ENCODE measurements at places on chromosomes 4 and X. TPM values are rescaled to one million over a fixed set of nuclear protein-coding genes. Genes with fewer than 3 reads are reported as not detected.
A peak's percentile ranks its signal among the peaks of the same experiment; 100 is the strongest.

The ASB12 gene
- 0.22 TPM for total RNA-seq

The UGT2B17 gene
- not detected for total RNA-seq

The TKTL2 gene
- total RNA-seq = not detected

The TDO2 gene
- 0.46 TPM for total RNA-seq

The IL21 gene
- total RNA-seq = not detected

The ERVMER34-1 gene
- 2.2 TPM for total RNA-seq

The RCHY1 gene
- 36.0 TPM for total RNA-seq

The ARMCX4 gene
- total RNA-seq = 21.9 TPM

The GCNA gene
- total RNA-seq = 3.9 TPM

The HSFX4 gene
- not detected for total RNA-seq

GRCh38 chr4:80058740-80059139 is 14.3 kb downstream of the ANTXR2 start:
- no peak overlapping the region for H3K27ac ChIP-seq
- H3K27me3 ChIP-seq = no peaks in the 10 kb centered on the region
- H3K4me1 ChIP-seq = no peaks in the 10 kb centered on the region
- H3K4me3 ChIP-seq = no peak overlapping the region
- no peak for DNase-seq

GRCh38 chrX:63765712-63766111 is 19.3 kb downstream of the ARHGEF9 start:
- H3K27me3 ChIP-seq = no peaks in the 10 kb centered on the region
- H3K27ac ChIP-seq = no peak overlapping the region
- peaks cover 4% of the 10 kb centered on the region for H3K36me3 ChIP-seq
- DNase-seq = no peak

- no peaks in the 10 kb centered on the region for H3K27me3 ChIP-seq
- H3K36me3 ChIP-seq = peaks cover 6% of the 10 kb centered on the region
- DNase-seq = no peak
Observed at GRCh38 chr4:134202166-134202956, 772 bp upstream of the PABPC4L start.

- no peaks in the 10 kb centered on the region for H3K27me3 ChIP-seq
- no peaks in the 10 kb centered on the region for H3K36me3 ChIP-seq
- DNase-seq = no peak
- H3K27ac ChIP-seq = no peak overlapping the region
Observed at GRCh38 chr4:70651864-70652506, 14.3 kb downstream of the JCHAIN start.

DNA sequence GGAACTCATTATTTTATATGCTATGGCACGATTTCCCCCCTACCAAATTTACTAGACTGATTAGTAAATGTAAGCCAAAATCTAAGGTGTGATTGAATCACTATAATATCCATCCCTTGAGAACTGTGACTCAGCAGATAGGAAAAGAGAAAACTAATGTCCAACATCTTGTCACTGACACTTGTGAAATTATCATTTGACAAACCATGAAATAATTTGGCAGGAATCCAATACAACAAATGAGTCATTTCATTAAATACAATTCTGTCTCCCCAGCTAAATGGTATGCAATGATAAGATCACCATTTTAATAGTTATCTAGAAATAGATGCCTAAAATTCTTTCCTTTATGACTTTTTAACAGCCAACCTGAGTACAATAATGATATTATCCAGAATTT is 462.3 kb downstream of the DMD start:
- DNase-seq = no peak
- no peaks in the 10 kb centered on the region for H3K36me3 ChIP-seq
- no peaks in the 10 kb centered on the region for H3K27me3 ChIP-seq
- H3K27ac ChIP-seq = no peak overlapping the region
- H3K4me1 ChIP-seq = peaks cover 6% of the 10 kb centered on the region
- no peak overlapping the region for H3K4me3 ChIP-seq

DNA sequence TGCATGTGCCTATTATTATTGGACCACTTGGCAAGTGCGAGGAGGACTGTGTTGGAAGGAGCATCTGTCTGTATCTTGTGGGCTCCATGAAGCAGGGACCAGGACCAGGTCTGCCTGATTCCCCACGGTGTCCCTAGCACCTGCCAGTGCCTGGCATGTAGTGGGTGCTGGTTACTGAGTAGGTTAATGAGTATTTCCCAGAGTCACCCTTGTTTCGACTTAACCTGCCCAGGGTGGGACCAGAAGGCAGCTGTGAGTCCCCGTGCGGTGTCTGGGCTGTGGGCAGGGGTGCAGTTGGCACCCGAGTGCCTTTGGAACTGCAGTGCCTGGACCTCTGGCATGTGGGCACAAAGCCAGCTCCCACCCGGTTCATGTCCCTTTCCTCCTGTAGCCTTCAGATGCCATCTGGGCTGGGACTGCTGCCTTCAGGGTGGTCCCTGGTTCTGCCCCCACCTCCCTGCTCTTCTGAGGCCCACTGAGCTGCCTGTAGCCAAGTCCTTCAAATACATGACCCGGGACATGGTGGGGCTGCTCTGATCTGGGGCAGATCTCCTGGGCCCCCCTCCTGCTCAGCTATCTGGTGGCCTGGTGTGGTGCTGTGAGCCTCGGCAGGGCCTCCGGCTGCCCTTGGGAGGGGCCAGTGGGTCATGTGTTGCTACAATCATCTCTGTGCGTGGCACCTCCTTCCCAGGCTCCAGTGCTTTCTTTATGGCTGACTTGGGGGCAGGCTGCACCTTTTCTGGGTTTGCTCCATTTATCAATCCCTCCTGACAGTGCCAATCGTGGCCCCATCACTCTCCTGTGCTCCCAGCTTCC is 53.0 kb upstream of the SORCS2 start:
- H3K4me3 ChIP-seq = no peak overlapping the region
- peak overlapping the region; percentile 41 for H3K27ac ChIP-seq
- DNase-seq = no peak
- peaks cover 3% of the 10 kb centered on the region for H3K4me1 ChIP-seq
- H3K36me3 ChIP-seq = no peaks in the 10 kb centered on the region

DNA sequence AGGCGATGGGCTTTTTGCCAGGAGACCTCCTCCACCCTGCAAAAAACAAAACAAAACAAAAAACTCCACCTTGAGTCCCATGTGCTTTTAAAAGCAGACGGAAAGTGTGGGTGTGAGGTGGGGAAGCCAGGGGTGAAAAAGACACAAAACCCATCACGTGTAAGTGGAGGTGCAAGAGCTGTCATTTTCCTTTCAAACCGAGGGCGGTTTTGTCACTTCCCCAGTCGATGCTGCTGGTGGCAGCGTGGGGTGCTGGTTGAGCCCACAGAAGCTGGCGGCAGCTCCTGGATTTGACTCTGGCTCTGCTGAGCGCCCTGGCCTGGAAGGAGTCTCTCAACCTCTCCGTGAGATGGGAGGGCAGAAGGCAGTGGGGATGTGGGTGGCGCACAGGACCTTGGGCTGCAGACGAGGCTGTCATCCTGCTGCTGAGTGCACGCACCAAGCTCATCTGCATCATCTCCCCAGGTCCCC is 110.0 kb downstream of the PSAPL1 start:
- H3K36me3 ChIP-seq = no peaks in the 10 kb centered on the region
- no peak overlapping the region for H3K4me3 ChIP-seq
- H3K4me1 ChIP-seq = no peaks in the 10 kb centered on the region
- H3K27me3 ChIP-seq = peaks cover 12% of the 10 kb centered on the region
- H3K27ac ChIP-seq = no peak overlapping the region
- DNase-seq = no peak

- no peak overlapping the region for H3K4me3 ChIP-seq
- DNase-seq = no peak
- H3K36me3 ChIP-seq = no peaks in the 10 kb centered on the region
- H3K27me3 ChIP-seq = no peaks in the 10 kb centered on the region
- H3K4me1 ChIP-seq = no peaks in the 10 kb centered on the region
Observed at GRCh38 chr4:21083413-21083812, 383.2 kb downstream of the PACRGL start.

DNA sequence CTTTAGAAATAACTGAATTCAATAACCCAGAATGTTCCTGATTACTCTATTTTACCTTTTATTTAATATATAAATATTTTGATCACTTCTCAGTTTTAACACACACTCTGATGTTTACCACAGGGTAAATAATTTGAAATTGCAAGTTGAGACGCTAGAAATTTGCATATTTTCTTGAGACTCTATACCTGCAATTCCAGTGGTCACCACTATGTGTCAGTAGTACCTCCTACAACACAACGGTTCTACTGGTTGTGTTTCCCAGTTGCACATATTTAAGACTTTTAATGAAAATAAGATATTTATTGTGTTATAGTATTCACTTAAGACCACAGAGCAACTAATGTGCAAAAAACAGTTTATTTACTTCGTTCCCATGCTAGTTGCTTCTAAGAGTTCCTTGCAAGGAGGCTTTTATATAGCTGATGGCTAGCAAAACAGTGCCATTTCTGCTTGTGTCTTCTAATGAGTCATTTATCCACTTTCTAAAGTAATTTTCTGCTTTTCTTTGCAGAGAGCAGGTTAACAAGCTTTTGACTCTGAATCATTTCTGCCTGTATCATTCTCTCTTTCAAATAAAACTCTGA is 98.9 kb upstream of the PDLIM3 start:
- H3K4me3 ChIP-seq = no peak overlapping the region
- H3K27ac ChIP-seq = no peak overlapping the region
- H3K36me3 ChIP-seq = peaks cover 20% of the 10 kb centered on the region
- H3K4me1 ChIP-seq = no peaks in the 10 kb centered on the region
- H3K27me3 ChIP-seq = no peaks in the 10 kb centered on the region

DNA sequence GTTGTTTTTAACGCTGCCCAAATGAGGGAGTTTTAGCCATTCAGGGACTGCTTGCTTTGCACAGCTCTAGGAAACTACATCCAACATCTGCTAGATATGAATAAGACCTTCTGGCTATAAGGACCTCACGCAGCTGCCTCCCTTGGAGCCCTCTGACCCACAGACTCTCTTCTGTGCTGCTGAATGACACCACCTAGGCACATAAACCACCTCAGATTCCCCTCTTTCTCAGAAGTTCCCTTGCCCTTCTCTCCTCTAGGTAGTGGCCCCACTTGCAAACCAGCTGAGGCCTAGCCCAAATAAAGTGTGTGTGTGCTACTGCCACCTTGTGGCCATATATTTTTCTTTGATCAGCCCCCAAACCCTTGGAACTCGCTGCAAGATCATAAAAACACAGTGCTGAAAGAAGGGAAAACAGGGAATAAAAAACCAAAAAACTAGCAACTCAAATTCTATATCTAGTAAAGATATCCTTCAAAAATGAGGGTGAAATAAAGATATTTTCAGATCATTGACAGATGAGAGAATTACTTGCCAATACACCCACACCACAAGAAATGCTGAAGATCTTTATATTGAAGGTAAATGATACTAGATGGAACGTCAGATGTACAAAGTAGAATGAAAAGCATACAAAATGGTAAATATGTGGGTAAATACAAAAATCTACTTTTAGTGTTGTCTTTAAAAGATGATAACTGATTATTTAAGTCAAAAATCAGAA is 265.9 kb downstream of the ADAMTS3 start:
- H3K27ac ChIP-seq = no peak overlapping the region
- H3K27me3 ChIP-seq = no peaks in the 10 kb centered on the region
- no peaks in the 10 kb centered on the region for H3K36me3 ChIP-seq
- H3K4me1 ChIP-seq = no peaks in the 10 kb centered on the region
- peak; percentile 30 for DNase-seq

- H3K4me3 ChIP-seq = no peak overlapping the region
- DNase-seq = no peak
- H3K27ac ChIP-seq = peak overlapping the region; percentile 43
- no peaks in the 10 kb centered on the region for H3K36me3 ChIP-seq
- peaks cover 3% of the 10 kb centered on the region for H3K27me3 ChIP-seq
Observed at GRCh38 chr4:25879991-25880651, 17.3 kb upstream of the SEL1L3 start.

- H3K27ac ChIP-seq = no peak overlapping the region
- no peak for DNase-seq
- no peak overlapping the region for H3K4me3 ChIP-seq
- H3K27me3 ChIP-seq = no peaks in the 10 kb centered on the region
- no peaks in the 10 kb centered on the region for H3K36me3 ChIP-seq
Observed at GRCh38 chr4:124431653-124432192, 280.8 kb downstream of the ANKRD50 start.

- no peak overlapping the region for H3K4me3 ChIP-seq
- H3K4me1 ChIP-seq = peaks cover 1% of the 10 kb centered on the region
- DNase-seq = no peak
- H3K27me3 ChIP-seq = no peaks in the 10 kb centered on the region
- H3K36me3 ChIP-seq = no peaks in the 10 kb centered on the region
Observed at GRCh38 chr4:85522836-85523235, 47.9 kb downstream of the ARHGAP24 start.

- no peak overlapping the region for H3K27ac ChIP-seq
- no peak overlapping the region for H3K4me3 ChIP-seq
- no peaks in the 10 kb centered on the region for H3K27me3 ChIP-seq
Observed at GRCh38 chr4:72846280-72847111, 223.0 kb downstream of the COX18 start.

GRCh38 chr4:124861761-124862160 is 149.2 kb upstream of the ANKRD50 start:
- no peak overlapping the region for H3K4me3 ChIP-seq
- no peaks in the 10 kb centered on the region for H3K4me1 ChIP-seq
- H3K36me3 ChIP-seq = no peaks in the 10 kb centered on the region

GRCh38 chr4:38968668-38969067 is 63.5 kb downstream of the TMEM156 start:
- H3K27ac ChIP-seq = no peak overlapping the region
- H3K4me1 ChIP-seq = no peaks in the 10 kb centered on the region
- no peaks in the 10 kb centered on the region for H3K36me3 ChIP-seq
- H3K4me3 ChIP-seq = no peak overlapping the region
- DNase-seq = no peak

DNA sequence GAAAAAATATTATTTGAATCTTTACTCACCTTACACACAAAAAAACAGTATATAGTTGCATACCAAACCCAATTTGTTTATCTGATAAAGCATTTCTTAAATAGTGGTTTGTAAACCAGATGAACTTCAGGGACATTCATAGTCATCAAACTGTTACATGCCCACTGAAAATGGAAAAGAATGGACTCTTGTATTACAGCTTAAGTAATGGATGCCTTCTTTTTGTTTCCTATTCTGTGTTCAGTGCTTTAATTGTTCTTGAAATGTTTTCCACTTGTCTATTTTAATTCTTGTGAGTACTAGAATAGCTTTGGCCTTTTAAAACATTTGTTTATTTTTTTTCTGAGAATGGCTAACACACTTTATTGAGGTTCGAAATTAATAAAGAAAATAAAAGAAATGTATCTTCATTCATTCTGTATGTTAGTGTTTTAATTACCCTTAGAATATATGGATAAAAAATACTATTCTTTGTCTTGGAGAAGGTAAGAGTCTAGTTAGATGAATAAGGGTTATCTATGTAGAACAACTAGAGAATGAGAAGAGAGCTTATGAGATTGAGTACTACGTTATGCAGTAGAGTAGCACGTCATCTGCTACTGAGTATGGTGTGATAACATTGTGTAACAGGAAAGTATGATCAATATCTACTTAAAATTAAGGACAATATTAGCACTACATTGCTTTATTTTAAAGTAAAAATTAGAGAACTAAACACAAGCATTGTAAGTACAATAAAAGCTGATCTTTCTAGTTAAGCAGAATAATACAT is 9.9 kb downstream of the CPEB2 start:
- no peak overlapping the region for H3K4me3 ChIP-seq
- peaks cover 2% of the 10 kb centered on the region for H3K27me3 ChIP-seq
- H3K36me3 ChIP-seq = no peaks in the 10 kb centered on the region
- no peaks in the 10 kb centered on the region for H3K4me1 ChIP-seq
- no peak for DNase-seq

- no peaks in the 10 kb centered on the region for H3K27me3 ChIP-seq
- no peak overlapping the region for H3K4me3 ChIP-seq
- peaks cover 10% of the 10 kb centered on the region for H3K4me1 ChIP-seq
- H3K36me3 ChIP-seq = peaks cover 13% of the 10 kb centered on the region
- H3K27ac ChIP-seq = no peak overlapping the region
Observed at GRCh38 chr4:3313556-3314228, 20.9 kb downstream of the RGS12 start.

All from progenitor cell of endocrine pancreas (in vitro differentiated cells).